ENCODE measurements at places on chromosomes 16 and 17.

GRCh38 chr16:51707666-51708065, 556.6 kb upstream of the SALL1 start:
- no peak for DNase-seq

DNA sequence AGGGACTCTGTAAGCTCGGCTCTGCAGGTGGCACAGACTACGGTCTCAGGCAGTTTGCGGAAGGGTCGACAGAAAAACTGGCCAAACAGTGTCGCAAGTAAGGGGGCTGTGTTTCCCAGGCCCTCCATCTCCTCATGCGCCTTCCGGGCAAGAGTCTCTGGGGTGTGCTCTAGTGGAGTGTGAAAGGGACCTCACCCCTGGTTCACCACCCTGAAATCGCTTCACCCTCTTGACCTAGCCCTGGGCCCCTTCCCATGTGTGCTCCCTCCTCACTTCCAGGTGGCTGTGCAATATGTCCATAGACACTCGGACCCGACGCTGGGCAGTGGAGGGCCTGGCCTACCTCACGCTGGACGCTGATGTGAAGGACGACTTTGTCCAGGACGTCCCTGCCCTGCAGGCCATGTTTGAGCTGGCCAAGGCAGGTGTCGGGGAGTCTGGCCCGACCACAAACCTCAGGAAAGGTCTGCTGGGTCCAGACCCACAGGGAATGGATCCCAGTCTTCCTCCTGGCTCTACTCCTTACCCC, 22.3 kb downstream of the UNC45B start:
- no peak for DNase-seq

- no peak for DNase-seq
Measured at GRCh38 chr17:81431545-81432482, 36.6 kb downstream of the BAHCC1 start.

DNA sequence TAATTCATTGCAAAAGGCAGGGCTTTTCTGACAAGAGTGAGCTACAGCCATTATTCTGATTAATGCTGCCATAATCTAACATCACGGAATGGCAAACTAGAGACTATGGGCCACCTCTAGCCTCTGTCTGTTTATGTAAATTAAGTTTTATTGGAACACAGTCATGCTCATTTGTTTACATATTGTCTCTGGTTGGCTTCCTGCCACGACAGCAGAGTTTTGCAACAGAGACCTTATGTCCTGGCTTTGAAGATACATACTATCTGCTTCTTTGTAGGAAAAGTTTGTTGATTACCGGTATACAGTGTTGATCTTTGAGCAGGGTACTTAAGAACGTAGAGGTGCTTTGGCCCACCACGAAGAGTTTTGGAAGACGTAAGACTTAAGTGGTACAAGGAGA, 715.9 kb upstream of the RBFOX1 start:
- DNase-seq: no peak

DNA sequence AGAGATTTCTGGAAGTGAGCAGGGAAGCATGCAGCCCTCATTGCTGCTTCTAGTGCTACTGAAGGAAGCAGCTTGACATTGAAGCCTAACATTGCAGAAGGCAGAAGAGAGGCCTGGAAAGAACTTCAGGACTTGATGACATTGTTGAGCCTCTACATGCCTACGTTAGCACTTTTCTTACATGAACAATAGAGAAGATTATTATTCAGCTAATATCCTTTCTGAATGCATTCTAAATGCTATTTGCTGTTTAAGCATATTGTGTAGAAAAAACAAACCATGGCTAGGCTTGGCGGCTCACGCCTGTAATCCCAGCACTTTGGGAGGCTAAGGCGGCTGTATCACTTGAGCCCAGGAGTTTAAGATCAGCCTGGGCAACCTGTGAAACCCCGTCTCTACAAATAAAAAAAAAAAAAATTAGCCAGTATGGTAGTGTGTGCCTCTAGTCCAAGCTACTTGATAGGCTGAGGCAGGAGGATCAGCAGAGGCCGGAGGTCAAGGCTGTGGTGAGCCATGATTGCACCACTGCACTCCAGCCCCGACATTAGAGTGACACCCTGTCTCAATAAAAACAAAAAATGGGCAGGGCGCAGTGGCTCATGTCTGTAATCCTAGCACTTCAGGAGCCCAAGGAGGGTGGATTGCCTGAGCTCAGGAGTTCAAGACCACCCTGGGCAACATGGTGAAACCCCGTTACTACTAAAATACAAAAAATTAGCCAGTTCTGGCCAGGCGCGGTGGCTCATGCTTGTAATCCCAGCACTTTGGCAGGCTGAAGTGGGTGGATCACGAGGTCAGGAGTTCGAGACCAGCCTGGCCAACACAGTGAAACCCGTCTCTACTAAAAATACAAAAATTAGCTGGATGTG, 2.2 kb upstream of the AURKB start:
- no peak for DNase-seq

Data from stimulated activated CD4-positive, alpha-beta T cell treated with anti-CD3 and anti-CD28 coated beads, TNF-alpha, amount 100 ng/mL, for 1 hour (primary cell).